ENCODE measurements at places on chromosomes 1 and 21. TPM values are rescaled to one million over a fixed set of nuclear protein-coding genes. Genes with fewer than 3 reads are reported as not detected.

DNA sequence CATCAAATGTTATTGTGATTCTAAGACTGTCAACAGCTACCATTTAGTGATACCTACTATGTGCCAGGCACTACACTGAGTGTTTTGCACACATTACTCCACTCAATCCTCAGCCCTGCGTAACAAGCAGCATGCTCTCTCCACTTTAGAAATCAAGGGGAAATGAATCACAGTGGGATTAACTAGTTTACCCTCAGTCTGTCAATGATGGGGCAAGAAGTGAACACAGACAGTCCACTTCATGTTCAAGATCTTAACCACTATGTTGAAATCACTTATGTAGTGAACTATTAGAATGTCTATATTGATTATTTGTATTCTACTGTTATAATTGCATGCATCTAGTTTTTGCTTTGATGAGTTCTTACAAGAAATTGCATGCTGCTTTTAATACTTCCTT lies 165.3 kb downstream of the LTN1 start:
- DNase-seq: no peak
- no peak overlapping the region for H3K27ac ChIP-seq
- no peaks in the 10 kb centered on the region for H3K36me3 ChIP-seq
- H3K4me1 ChIP-seq: no peaks in the 10 kb centered on the region
- H3K4me3 ChIP-seq: no peak overlapping the region

DNA sequence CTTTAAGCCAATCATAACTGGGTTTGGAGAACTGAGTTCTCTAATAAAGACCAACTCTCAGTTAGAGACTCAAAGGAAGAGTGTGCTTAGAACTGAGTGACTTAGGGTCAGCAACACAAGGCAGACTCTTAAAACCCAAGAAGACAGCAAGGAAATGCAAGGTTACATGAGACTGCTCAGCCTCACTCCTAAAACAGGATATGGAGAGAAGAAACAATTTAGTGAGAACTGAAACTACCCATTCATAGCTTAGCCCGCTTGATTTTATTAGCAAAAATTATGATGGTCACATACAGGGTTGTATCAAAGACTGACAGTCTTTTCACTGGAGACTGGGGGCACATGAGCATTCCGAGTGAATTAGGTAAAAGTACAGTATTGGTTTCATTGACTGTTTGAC lies 78.9 kb upstream of the DMRTA2 start:
- H3K27ac ChIP-seq: no peak overlapping the region
- no peaks in the 10 kb centered on the region for H3K4me1 ChIP-seq
- no peak overlapping the region for H3K4me3 ChIP-seq
- H3K27me3 ChIP-seq: no peaks in the 10 kb centered on the region
- peaks cover 21% of the 10 kb centered on the region for H3K36me3 ChIP-seq

- H3K4me1 ChIP-seq: peaks cover 27% of the 10 kb centered on the region
- H3K36me3 ChIP-seq: no peaks in the 10 kb centered on the region
- no peaks in the 10 kb centered on the region for H3K27me3 ChIP-seq
- H3K4me3 ChIP-seq: peak overlapping the region; percentile 5
Measured at GRCh38 chr21:35933466-35933865, 126.9 kb downstream of the SETD4 start.

DNA sequence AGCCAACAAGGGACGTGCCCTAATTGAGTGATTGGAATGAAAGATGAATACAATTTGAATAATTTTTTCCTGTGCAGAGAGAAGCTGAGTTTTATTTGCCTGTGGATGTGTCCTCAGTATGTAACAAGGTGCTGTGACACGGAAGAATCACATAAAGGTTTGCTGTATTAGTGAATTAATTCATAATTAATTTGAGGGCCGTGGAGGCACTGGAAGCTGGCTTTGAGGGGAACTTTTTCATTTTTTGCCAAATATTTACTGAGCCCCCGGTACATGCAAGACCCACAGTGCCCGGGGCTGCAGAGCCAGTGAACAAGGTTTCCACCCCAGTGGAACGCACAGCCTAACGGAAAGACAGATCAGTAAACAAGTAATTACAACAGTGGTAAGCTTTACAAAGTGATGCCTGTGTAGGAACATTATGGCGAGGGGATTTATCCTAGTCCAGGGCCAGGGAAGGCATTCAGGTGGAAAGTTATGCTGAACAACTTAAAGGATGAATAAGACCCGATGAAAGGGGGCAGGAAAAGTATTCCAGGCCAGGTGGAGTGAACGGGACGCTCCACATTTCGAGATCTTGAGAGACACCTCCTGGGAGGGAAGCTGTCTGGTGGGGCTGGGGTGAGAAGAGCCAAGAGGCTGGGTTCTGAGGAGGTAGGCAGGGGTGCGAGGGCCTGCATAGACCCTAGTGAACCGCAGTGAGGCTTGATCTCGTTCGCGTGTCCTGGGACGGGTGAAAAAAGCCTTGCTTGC lies 773 bp upstream of the RCC2 start:
- H3K27me3 ChIP-seq: peaks cover 9% of the 10 kb centered on the region
- H3K4me1 ChIP-seq: peaks cover 39% of the 10 kb centered on the region
- H3K36me3 ChIP-seq: peaks cover 1% of the 10 kb centered on the region
- peak overlapping the region; percentile 51 for H3K27ac ChIP-seq
- H3K4me3 ChIP-seq: peak overlapping the region; percentile 38

DNA sequence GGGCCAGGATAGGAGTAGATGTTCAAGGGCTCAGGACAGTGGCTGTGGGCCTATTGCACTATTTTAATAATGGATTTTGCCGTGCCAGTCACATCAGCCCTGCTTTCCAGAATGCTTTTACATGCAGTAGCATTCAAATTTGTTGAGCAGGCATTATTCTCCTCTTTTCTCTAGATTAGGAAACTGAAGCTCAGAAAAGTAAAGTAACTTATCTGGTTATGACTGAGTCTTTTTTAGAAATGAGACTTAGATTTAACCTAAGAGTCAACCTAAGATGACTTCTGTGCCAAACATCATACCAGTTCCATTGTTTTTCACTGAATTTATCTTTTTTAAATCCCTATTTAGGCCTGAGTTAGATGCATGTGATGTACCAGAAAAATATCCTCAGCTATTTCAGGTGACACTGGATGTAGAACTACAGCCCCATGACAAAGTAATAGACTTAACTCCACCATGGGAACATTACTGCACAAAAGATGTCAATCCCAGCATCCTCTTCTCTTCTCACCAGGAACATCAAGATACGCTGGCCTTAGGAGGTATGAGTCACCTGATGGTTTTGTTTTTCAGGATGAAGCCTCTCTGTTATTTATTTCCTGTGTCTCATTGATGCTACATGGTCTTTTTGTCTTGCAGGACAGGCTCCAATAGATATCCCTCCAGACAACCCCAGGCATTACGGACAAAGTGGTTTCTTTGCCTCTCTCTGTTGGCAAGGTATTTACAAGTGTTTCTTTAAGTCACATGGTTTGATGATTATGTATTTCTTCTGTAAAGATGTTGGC lies 31.4 kb upstream of the LEPR start:
- no peak for DNase-seq
- H3K27me3 ChIP-seq: no peaks in the 10 kb centered on the region
- no peaks in the 10 kb centered on the region for H3K36me3 ChIP-seq
- H3K27ac ChIP-seq: no peak overlapping the region
- H3K4me1 ChIP-seq: no peaks in the 10 kb centered on the region

DNA sequence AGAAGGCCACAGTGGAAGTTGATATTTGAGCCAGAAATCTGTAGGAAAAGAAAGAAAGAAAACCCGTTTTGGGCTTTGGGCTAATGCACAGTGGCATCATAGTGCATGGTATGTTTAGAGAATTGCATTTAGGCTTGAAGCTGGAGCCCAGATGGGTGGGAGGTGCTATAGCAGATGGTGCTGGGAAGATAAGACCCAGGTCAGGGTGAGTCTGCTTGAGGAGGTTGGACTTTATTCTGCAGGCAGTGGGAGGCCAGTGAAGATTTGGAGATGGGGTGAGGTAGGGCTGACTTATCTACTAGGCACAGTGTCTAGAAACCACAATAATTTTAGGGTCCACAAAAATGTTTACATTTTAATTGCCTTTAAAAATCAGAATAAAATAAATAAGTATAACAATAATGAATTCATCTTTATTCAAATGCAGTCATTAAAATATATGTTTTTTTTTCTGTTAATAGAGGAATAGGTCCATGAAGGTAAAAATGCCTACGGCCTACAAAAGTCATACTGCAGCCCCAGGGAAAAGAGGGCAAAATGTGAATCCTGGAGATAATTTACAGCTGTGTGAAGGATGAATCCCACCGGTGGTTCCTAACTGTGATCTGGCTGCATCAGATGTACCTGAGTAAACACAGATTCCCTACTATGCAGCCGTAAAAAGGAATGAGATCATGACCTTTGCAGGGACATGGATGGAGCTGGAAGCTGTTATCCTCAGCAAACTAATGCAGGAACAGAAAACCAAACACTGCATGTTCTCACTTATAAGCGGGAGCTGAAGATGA lies 8.7 kb downstream of the DNAJC6 start:
- H3K27ac ChIP-seq: no peak overlapping the region
- H3K4me1 ChIP-seq: no peaks in the 10 kb centered on the region
- H3K27me3 ChIP-seq: no peaks in the 10 kb centered on the region
- H3K4me3 ChIP-seq: no peak overlapping the region

DNA sequence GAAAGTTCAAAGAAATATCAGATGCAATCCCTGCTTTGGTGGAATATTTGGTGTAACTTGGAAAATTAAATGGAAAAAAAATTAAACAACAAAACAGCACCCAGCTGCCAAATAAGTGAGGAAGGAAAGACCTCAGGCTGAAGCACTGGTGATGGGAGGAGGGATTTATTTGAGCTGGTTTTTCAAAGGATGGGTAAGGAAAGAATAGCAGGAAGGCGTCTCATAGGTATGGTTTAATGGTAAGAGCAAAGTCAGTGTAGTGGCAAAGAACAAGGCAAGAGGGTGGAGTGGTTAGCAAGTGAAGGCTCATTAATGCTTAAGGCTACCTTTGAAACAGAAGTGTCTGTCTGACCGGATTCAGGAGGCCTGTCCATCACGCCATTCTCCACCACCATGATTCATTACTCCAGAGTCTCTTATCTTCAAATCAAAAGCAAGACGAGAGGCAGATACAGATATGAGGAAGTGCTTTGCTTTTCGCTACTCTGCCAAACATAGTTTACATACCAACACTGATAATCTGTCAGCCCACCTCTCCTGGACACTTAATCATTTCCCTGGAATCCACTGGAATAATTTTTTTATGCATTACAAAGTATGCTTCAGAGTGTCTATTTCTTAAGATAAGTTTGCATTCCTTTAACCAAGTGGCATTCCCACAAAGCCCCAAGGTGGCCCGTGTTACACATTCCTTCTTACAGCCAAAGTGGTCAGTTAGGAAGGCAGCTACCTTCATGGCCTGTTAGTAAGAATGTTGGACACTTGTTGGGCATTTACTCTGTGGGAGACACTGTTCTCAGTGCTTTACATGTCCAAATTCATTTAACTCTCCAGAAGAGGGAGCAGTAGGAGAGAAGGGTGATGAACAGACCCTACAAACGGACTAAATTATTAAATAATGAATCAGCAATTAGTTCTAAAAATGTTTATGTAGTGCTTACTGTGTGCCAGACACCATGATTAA lies 146.6 kb downstream of the ROR1 start:
- no peaks in the 10 kb centered on the region for H3K4me1 ChIP-seq
- no peaks in the 10 kb centered on the region for H3K36me3 ChIP-seq
- no peak overlapping the region for H3K27ac ChIP-seq
- no peak for DNase-seq
- H3K4me3 ChIP-seq: no peak overlapping the region

DNA sequence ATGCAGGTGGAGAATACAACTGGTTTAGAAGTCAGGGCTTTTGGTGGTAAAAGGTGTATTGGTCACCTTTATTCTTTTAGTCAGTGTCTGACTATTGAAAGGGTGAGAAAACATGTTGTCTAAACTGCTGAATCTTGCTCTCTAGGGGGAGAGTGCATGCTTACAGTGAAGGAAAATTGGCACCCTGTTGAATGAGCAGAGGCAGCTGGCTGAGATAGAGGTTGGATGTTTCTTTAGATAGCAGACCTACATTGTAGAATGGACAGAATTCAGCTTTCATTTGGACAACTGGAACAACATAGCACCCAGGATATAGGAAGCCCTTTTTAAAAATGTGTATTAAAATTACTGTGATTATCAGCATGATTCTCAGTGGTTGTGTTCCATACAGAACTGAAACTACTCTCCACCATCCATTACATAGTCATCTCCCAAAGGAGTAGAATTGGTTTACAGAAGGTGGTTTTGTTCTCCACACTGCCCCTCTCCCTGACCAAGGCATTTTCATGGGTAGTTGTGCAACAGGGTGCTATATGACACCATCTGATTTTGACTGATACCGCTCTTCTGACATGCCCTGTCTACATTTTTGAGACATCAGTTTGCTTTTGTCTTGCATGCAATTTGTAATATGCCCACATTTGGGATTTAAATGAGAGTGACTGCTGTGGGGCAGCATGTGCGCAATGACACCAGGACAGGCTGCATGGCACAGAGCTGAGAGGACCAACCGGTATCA lies 16.2 kb downstream of the RHOU start:
- no peak overlapping the region for H3K4me3 ChIP-seq
- no peak overlapping the region for H3K27ac ChIP-seq
- peaks cover 10% of the 10 kb centered on the region for H3K36me3 ChIP-seq
- no peaks in the 10 kb centered on the region for H3K27me3 ChIP-seq
- peaks cover 13% of the 10 kb centered on the region for H3K4me1 ChIP-seq

GRCh38 chr1:20538760-20539551 lies 13.4 kb upstream of the FAM43B start:
- no peak for DNase-seq
- peaks cover 6% of the 10 kb centered on the region for H3K27me3 ChIP-seq
- H3K4me3 ChIP-seq: no peak overlapping the region
- no peaks in the 10 kb centered on the region for H3K4me1 ChIP-seq
- no peak overlapping the region for H3K27ac ChIP-seq

DNA sequence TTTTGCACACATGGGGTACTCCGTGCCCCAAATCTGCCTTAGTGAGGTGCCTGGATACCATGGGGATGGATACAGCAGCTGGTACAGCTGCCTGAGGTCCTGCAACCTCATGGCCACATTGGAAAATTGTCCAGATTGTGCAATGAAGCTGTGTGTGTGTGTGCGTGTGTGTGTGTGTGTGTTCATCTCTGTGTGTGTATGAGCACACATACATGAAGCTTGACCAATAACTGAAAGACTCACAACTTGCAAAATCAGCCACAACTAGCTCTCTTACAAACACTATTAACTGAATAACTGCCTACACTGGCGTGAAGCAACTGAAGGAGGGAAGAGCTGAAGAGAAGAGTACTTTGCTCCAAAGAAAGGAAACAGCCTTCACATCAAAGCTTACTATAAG lies 78.1 kb downstream of the ERG start:
- H3K4me3 ChIP-seq: no peak overlapping the region
- no peaks in the 10 kb centered on the region for H3K27me3 ChIP-seq
- H3K27ac ChIP-seq: no peak overlapping the region
- no peak for DNase-seq

DNA sequence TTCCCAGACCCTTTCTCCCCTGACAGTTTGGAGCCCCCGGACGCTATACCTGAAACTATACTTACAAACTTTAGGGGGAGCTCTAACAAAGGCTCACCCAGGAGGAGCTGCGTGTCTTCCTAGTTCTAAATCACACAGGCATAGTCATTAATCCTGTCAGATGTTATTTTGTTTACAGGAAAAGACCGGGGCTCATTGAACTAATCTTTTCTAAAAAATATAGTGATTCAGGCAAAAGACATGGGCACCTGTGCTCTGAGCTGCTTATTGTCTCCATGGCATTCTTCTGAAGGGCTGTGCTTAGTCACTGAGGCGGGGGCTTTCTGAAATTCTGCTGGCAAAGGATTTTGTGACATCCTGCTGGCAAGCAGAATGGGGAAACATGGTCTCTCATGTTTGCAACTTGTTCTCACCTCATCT lies 1577.0 kb downstream of the NCAM2 start:
- no peak for DNase-seq
- H3K4me3 ChIP-seq: no peak overlapping the region
- no peaks in the 10 kb centered on the region for H3K4me1 ChIP-seq
- no peaks in the 10 kb centered on the region for H3K36me3 ChIP-seq
- no peaks in the 10 kb centered on the region for H3K27me3 ChIP-seq

TMEM51 gene
- 1.2 TPM for polyA plus RNA-seq

CELA3A gene
- not detected for polyA plus RNA-seq

WNT9A gene
- polyA plus RNA-seq: not detected

OLFM3 gene
- polyA plus RNA-seq: not detected

LMOD1 gene
- polyA plus RNA-seq: not detected

LRRC7 gene
- polyA plus RNA-seq: not detected

All from CD14-positive monocyte (primary cell).